ENCODE measurements at places on chromosomes 12 and 14.

- DNase-seq = no peak
These were observed 76.3 kb downstream of the KSR2 start for GRCh38 chr12:117892441-117892840.

- no peak for DNase-seq
These were observed 124.0 kb downstream of the BICD1 start for GRCh38 chr12:32230613-32230993.

DNA sequence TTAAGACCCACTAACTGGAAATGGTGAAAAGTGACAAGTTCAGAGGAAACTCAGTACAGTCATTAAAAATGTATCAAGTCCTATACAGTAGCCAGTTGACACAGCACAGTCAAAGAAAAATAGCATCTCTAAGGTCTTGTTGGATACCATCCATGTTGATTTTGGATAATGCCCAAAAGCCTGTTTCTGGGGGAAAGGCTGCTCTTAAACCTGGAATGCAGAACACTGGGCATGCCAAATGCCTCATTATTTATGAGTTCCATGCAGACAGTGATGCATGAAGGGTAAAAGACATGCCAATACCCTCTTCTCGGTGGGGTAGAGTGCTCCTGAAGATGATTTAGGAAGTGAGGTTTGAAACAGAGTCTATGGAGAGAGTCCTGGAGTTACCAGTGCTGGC, 29.6 kb downstream of the KCNK13 start:
- no peak for DNase-seq

DNA sequence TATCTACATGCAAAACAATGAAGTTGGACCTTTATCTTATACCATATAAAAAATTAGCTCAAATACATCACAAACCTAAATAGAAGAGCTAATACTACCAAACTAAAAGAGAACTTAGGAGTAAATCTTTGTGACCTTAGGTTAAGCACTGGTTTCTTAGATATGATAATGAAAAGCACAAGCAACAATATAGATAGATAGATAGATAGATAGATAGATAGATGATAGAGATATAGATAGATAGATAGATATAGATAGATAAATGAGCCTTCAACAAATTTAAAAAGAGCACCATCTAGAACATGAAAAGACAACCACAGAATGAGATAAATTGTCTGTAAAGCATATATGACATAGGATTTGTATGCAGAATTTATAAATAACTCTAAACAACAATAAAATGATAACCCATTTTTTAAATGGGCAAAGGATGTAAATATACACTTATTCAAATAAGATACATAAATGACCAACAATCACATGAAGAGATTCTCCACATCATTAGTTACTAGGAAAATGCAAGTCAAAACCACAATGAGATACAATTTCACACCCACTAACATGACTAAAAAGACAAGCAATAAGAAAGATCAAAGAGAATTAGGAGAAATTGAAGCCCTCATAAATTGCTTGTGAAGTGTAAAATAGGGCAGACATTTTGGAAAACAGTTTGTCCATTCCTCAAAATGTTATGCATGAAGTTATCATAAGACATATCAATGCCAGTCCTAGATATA, 293.7 kb downstream of the BTG1 start:
- DNase-seq = no peak

DNA sequence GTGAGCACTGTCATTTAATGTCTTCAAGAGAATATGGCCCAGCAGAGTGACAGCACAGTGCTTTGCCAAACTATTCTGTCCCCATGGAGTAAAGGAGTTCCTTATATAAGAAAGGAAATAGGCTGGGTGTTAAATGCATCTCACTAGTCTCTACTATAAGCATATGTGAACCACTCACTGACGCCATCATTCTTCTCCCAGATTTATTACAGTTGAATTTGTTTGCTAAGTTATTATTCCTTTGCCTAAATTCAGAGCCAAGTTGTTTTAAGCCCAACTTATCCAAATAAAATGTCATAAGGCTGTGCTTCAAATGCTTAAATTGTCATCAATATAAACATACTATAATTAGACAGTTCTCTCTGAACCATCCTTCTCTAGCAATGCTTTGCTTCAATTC, 151.6 kb downstream of the KCNA5 start:
- no peak for DNase-seq

DNA sequence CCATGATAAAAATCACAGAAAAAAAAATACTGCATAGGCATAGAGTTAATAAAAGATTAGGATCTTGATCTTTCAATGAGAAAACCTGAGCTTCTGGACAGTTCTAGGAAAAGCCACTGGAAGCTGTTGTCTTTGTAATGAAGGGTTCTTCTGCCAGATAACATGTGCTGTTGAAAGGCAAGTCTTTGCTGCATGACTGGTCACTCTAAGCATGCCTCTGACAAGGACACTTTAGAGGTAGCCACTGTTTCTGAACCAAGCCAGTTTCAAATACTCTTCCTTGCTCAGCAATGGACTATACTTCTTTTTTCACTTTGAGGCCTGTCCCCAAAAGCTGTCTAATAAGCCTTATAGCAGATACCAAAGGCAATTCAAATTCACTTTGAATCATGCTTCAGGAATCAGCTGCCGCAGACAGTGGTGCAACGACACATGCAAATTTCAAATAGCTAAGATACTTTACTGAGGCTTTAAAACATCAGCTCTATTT, 70.2 kb downstream of the BTG1 start:
- DNase-seq = no peak

GRCh38 chr14:21652209-21652808, 1.3 kb upstream of the OR4E2 start:
- no peak for DNase-seq

GRCh38 chr12:60834806-60835205, 1239.0 kb downstream of the SLC16A7 start:
- no peak for DNase-seq

DNA sequence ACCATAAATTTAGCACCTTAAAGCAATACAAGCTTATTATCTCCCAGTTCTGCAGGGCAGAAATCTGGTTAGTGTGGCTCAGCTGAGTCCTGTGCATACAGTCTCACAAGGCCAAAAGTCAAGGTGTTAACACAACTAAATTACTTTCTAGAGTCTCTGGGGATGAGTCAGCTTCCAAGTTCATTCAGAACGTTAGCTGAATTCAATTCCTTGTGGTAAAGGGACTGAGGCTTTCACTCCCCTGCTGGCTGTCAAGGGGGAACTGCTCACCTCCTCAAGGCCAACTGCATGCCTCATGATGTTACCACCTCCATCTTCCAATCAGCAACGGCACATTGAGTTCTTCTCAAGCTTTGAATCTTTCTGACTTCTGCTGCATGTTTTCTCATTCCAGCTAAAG, 27.6 kb downstream of the EML5 start:
- no peak for DNase-seq

DNA sequence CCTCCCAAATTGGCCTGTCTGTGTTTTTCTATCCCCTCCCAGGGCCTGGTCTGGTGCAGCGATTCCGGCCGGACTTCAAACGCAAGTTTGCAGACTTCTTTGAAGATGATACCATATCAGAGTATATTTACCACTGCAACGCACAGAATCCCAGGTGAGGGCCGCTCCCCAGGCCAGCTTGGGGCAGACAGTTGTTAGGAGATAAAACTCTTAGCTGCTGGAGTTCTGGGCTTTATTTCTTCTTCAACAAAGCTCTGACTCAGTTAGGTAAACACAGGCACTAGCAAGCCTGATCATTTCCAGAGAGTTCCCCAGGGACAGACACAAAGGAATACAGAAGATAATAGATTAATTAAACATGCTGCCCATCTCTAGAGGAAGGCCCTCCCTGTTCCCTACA, 8.3 kb downstream of the ABHD4 start:
- no peak for DNase-seq

- no peak for DNase-seq
These were observed 264.4 kb downstream of the DPF3 start for GRCh38 chr14:72629534-72629933.

DNA sequence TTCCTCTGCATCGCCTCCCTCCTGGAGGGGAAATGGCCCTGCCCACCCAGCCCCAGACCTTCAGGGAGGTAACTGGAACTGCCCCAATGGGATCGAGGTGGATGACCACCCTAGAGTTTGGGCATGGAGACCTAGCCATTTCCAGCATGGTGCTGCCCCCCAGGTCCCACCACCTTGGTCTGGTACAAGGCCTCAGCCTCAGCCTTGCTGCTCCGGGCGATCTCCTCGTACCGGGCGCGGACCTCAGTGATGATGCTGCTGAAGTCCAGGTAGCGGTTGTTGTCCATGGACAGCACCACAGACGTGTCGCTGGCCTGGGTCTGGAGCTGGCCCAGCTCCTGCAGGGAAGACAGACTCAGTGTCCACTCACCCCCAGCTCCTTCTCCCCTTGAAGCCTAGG, 4.4 kb downstream of the KRT78 start:
- DNase-seq = no peak

GRCh38 chr12:117863002-117863709, 105.6 kb downstream of the KSR2 start:
- no peak for DNase-seq

GRCh38 chr12:118370601-118371000, 2.1 kb downstream of the TAOK3 start:
- no peak for DNase-seq

- no peak for DNase-seq
These were observed 122.7 kb downstream of the KICS2 start for GRCh38 chr12:64099397-64099796.

- no peak for DNase-seq
These were observed 599 bp upstream of the CPSF6 start for GRCh38 chr12:69238589-69239351.

DNA sequence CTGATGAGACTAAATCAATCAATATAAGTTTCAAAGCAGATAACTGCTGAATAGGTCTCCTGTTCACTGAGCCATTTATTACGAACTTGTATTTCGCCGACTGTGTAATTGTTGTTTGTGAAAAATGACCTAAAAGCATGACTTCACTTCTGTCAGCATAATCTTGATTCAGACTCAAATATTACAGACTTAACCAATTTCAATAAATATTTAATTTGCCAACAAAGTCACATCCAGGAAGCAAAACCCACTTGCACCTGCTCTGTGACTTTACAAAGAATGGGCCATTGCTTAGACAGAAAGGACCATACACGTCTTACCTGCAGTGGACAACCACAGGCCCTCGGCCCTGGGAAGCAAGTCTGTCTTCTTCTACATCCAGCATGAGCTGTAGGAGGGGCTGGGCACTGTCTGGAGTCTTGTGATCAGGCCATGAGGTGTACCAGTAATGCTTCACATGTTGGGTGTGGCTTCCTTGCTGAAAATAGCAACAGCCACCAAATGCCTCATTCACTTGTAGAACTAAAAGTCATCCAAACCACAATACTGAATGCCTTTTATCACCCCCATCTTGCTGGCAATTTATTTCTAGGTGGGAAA, 23.5 kb upstream of the PTPRB start:
- DNase-seq = no peak

- no peak for DNase-seq
These were observed 331.4 kb downstream of the TMTC2 start for GRCh38 chr12:83018088-83018487.

- no peak for DNase-seq
These were observed 55.3 kb downstream of the VCPKMT start for GRCh38 chr14:50060871-50061663.

- no peak for DNase-seq
These were observed 701.2 kb upstream of the TBX3 start for GRCh38 chr12:115385141-115385540.

- DNase-seq = no peak
These were observed 11.7 kb downstream of the RCOR1 start for GRCh38 chr14:102604183-102604582.

DNA sequence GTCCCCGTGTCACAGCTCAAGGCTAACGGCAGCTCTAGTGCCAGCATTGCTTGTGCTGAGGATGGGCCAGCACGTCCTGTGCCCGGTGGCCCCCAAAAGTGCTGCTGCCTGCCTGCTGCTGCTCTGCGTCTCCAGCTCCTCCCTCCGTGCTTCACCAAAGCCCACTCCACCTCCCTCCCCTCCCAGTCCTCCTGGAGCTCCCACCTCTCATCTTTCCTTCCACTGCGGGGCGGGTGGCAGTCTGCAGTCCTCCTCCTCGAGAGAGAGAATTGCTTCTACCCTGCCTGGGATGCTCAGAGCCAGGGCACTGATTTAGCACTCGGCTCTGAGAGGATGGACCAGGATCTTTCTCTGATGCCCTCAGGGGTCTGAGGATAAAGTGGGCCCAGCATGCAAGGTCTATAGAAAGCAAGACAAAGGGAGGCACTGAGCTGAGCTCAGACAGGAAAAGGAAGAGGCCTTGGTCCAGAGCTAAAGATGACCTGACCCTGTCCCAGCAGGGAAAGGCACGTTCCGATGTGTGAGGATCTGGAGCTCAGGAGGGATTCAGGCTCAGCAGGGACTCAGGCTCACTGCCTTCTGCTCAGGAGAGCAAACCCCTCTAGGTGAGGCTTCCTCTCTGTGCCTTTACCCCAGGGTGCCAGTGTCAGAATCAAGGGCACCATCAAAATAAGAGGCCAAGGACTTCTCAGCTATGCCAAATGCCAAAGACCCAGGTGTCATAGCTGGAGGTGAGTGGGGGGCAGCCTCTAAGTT, 113.1 kb upstream of the FKBP4 start:
- no peak for DNase-seq

DNA sequence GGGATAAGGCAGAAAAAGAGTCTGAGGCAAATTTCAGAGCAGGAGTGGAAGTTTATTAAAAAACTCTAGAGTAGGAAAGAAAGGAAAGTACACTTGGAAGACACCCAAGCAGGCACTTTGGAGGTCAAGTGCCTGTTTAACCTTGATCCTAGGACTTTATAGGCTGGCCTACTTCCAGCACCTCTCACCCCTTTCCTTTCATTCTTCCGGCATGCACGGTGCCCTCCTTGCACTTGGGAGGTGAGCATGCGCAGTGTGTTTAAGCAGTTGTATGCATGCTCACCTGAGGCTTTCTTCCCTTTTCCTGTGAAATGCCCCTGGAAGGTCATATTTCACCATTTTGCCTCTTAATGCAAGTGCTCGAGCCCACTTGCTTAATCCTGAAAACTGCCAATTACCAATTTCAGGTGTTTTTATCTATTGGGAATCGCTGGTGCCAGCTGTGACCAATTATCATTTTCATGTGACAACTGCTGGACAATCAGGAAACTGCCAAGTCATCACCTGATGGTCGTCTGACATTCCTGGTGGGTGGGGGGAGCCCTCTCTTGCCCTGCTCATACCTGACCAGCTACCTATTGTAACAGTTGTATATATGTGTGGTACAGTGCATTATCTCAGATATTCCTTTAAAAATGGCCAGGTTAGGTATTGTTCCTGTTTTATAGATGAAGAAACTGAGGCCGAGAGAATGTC, 53.5 kb downstream of the SUDS3 start:
- DNase-seq = no peak

- no peak for DNase-seq
These were observed 123.3 kb upstream of the OR4E1 start for GRCh38 chr14:21796916-21797315.

GRCh38 chr14:22084393-22085281, 411.0 kb upstream of the OR4E1 start:
- no peak for DNase-seq

GRCh38 chr12:41465526-41465925, 277.4 kb downstream of the PDZRN4 start:
- DNase-seq = no peak

- DNase-seq = no peak
These were observed 186.4 kb downstream of the MSRB3 start for GRCh38 chr12:65464930-65465329.

GRCh38 chr14:71595441-71595840, 336.8 kb upstream of the RGS6 start:
- DNase-seq = no peak
